CD4-positive, alpha-beta T cell treated with Interleukin-6 for 4 hours (primary cell): ENCODE measurements at places on chromosomes 3 and 15.
A peak's percentile ranks its signal among the peaks of the same experiment; 100 is the strongest.

GRCh38 chr3:39407773-39408492, 1.4 kb downstream of the RPSA start:
- no peak for DNase-seq

DNA sequence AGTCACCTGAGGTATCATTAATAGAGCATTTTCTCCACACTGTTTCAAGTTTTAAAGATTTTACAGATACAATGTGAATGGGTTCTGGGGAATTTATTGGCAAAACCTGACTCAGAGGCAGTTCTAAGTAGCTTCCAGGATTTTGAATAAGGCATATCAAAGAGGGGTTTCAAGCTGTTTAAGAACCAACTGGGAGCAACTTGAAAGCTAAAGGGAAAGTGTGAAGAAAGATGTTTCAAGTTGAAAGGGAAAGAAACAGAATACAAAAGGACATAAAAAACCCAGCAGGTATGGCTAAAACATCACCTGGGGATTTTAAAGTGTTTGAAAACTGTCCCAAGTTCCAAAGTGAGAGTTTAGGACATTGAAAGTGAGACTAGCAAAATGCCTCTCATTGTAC, 17.8 kb upstream of the SERPINI2 start:
- DNase-seq, result no peak

- DNase-seq, result no peak
These were observed 117.6 kb downstream of the IL5RA start for GRCh38 chr3:2992534-2992933.

- no peak for DNase-seq
These were observed 33.2 kb downstream of the MKRN2 start for GRCh38 chr3:12590096-12590495.

GRCh38 chr3:33758864-33759263, 39.6 kb upstream of the PDCD6IP start:
- no peak for DNase-seq

- DNase-seq, result no peak
These were observed 578 bp upstream of the RPL39L start for GRCh38 chr3:187139895-187140253.

- DNase-seq, result no peak
These were observed 51.2 kb downstream of the UBE2E2 start for GRCh38 chr3:23254282-23254681.

- DNase-seq, result no peak
These were observed 45.8 kb upstream of the CCDC50 start for GRCh38 chr3:191283400-191283799.

DNA sequence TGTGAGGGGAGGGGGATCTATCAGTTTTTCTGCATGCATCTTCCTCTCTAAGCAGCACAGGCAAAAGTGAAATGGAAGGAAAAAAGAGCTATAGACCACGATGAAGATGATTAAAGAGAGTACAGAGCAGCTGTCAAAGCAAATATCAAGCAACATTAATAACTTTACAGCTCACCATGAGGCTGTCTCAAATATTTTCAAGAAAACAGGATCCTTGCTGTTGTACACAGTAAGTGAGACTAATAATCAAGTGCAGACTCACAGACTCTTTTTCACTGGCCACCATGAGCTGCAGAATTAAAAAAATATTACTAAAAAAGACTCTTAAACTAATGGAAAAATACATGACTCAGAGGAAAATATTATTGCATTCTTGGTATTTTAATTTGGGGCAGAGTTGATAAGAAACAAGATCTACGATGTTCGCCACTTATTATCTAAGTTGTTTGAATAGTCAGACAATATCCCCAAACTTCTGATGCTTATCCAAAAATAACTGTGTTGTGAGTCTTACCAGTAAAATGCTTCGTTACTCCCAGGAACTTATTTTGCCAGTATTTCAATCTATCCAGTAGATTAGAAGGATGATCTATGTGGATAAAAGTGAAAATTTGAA, 817.5 kb upstream of the ALCAM start:
- DNase-seq, result no peak

DNA sequence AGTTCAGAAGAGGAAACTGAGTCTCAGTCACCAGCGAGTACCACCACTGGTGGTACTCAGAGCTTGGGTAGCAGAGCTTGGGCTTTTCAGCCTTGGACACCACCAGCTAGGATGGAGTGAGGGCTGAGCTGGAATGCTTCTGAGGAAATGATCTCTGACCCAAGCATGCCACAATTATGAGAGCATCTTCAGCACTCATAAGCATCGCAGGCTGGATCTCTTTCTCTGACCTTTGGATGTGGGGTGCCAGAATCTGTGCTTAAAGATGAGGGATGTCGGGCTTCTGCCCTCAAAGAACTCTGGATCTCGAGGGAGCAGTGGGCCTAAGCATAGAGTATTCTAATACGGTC, 36.4 kb downstream of the ZNF710 start:
- no peak for DNase-seq

DNA sequence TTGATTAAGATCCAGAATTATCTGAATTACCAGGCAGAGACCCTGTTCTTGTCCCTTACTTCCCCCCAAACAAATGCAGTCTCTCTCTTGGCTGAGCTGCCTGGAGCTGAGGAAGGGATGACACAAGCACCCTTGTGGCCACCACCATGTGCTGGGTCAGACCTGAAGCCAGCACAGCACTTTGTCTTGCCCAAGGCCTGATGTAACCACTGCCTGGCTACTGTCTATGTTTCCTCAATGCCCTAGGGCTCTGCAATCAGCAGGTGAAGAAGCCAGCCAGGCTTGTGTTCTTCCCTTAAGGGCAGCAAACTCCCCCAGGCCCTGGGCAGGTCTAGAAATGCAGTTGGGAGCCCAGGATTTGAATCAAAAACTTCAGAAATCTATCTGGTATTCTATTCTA, 15.8 kb upstream of the CASR start:
- no peak for DNase-seq

- DNase-seq, result no peak
These were observed 11.1 kb upstream of the GREM1 start for GRCh38 chr15:32706704-32707103.

GRCh38 chr15:58544756-58545155, 113.0 kb downstream of the LIPC start:
- no peak for DNase-seq

- DNase-seq, result peak; percentile 27
These were observed 534.5 kb upstream of the KCNMB2 start for GRCh38 chr3:178001670-178002101.

DNA sequence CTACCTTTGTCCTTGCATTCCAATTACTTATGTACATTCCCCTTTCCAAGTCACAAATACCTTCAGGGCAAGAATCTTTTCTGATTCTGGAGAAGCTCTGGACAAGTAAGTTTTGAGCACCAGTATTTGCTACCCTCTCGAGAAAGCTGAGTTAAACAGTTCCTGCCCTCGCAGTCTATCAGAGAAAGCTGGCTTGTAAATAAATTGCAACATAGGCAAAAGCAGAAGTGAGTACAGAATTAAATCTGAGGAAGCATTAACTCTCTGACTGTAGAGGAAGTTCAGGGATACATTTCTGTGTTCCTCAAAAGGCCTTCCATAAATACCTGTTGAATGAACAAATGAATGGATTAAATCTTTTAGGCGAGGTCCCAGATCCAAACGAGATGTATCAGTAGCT, 1.2 kb downstream of the OSBPL11 start:
- DNase-seq, result no peak

- DNase-seq, result no peak
These were observed 302.1 kb upstream of the MME start for GRCh38 chr3:154778057-154778456.

DNA sequence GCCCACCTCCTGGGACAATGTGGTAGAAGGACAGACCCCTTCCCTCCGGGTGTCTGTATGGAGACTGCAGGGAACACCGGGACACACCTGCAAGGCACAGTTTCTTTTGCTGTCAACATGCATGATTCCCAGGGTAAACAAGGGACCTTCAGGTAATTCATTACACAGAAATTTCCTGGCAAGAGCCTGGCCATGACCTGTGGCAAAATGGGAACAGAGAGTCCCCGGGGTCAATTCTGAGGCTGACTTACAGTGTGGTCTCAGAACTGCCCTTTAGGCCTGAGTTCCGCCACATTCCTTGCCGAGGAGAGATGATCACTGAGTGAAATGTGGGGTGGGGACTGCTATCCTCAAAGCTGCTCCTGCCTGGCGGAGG, 6.3 kb downstream of the STARD5 start:
- no peak for DNase-seq

DNA sequence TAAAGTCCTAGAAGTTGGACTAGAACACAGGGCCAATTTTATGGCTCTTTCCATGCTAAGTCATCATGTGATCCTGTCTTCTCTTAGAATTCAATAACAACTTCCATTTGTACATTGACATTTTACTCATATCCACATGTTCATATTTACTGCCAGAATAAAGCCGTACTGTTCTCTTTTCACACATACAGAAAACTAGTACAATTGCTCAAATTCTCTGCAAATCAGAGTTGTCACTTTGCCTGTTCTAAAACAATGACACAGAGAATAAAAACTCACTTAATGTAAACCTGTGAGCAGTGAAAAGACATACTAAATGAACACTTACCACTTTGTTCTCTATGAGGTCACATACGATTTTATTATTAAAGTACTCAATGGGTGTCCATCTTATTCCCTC, 3.5 kb downstream of the LDHAL6B start:
- DNase-seq, result no peak
